ENCODE measurements at places on chromosomes 1 and 21. TPM values are rescaled to one million over a fixed set of nuclear protein-coding genes. Genes with fewer than 3 reads are reported as not detected.

DNA sequence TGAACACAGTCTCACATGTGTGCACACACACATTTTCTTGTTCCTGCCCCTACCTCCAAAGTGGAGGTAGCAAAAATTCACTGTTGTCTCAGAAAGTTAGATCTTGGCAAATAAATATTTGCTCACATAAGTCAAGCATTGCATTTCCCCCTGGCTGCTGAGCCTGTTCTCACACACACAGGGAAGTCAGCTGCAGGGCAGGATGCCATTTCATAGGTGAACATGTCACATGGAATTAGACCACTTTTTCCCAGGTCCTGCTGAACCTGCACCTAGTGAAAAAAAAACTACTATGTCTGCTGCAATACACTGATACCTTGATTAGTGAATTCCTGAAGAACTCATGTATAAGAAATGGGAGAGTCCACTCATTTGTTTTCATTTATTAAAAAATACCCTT is 5.3 kb upstream of the CD55 start:
- H3K4me3 ChIP-seq, result peak overlapping the region; percentile 19
- no peaks in the 10 kb centered on the region for H3K27me3 ChIP-seq
- H3K36me3 ChIP-seq, result no peaks in the 10 kb centered on the region

GRCh38 chr1:21884456-21885235 is 52.5 kb downstream of the HSPG2 start:
- DNase-seq, result no peak
- H3K27me3 ChIP-seq, result no peaks in the 10 kb centered on the region
- no peak overlapping the region for H3K27ac ChIP-seq
- H3K4me1 ChIP-seq, result no peaks in the 10 kb centered on the region

The CRB1 gene
- polyA plus RNA-seq, result 0.04 TPM

- H3K27ac ChIP-seq, result peak overlapping the region; percentile 76
- H3K4me3 ChIP-seq, result peak overlapping the region; percentile 97
- H3K27me3 ChIP-seq, result no peaks in the 10 kb centered on the region
Measured at GRCh38 chr21:26845759-26846035, 488 bp upstream of the ADAMTS1 start.

- H3K27me3 ChIP-seq, result no peaks in the 10 kb centered on the region
- H3K27ac ChIP-seq, result peak overlapping the region; percentile 99
- peaks cover 83% of the 10 kb centered on the region for H3K4me1 ChIP-seq
- no peak for DNase-seq
Measured at GRCh38 chr1:32761936-32762335, 55.2 kb downstream of the YARS1 start.

GRCh38 chr1:58190267-58190988 is 356.1 kb downstream of the OMA1 start:
- H3K27me3 ChIP-seq, result no peaks in the 10 kb centered on the region
- DNase-seq, result no peak
- H3K4me1 ChIP-seq, result no peaks in the 10 kb centered on the region
- H3K27ac ChIP-seq, result no peak overlapping the region
- H3K4me3 ChIP-seq, result no peak overlapping the region

The TRIM17 gene
- polyA plus RNA-seq, result 0.53 TPM

DNA sequence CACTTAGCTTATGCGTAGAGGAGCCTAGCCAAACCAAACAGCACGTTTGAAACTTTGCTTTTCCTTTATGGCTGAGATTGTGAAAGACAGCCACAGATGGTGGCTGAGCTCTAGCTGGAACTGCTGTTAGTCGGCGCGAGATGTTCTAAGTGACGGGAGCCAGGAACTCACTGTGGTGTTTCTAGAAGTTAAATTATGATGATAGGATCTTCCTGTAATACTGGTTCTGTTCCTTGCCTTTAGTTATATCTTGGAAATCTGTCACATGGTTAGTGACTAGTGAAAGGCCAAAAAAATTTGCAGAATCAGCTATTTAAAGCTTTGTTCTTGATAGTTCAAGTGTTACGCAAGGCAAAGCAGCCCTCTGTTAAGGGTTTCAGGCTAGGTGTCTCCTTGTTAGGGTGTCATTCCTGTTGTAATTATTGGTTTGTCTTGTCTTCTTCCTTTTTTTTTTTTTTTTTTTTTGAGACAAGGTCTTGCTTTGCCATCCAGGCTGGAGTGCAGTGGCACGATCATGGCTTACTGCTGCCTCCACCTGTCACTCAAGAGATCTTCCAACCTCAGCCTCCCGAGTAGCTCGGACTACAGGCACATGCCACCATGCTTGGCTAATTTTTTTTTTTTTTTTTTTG is 22.6 kb downstream of the AK4 start:
- H3K36me3 ChIP-seq, result no peaks in the 10 kb centered on the region
- peaks cover 31% of the 10 kb centered on the region for H3K4me1 ChIP-seq
- no peak overlapping the region for H3K4me3 ChIP-seq
- no peak overlapping the region for H3K27ac ChIP-seq
- DNase-seq, result no peak
- no peaks in the 10 kb centered on the region for H3K27me3 ChIP-seq

DNA sequence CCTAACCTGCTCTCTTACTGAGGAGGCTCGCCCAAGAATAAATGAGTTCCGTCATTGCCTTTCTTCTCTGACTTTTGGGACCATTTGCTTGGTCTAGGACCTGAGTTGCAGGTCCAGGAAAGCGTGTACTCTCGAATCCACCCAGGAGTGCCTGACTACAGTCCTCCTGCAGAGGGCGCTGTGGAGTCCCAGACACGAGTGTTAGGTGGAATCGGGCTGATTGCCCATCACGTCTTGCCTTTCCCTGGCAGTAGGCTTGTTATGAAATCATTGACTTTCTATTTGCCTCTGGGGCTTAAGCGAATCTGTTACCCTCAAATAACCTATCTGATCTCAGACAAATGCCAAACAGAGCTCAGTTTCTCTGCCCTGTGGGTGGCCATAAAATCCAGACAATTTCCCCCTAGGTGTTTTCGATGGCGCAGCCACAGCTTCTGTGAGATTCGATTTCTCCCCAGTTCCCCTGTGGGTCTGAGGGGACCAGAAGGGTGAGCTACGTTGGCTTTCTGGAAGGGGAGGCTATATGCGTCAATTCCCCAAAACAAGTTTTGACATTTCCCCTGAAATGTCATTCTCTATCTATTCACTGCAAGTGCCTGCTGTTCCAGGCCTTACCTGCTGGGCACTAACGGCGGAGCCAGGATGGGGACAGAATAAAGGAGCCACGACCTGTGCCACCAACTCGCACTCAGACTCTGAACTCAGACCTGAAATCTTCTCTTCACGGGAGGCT is at the start of gene IL20:
Gene IL20, plus strand, starts transcription at position 685 of the 733 bp plus-strand sequence. CDS start 230 bp downstream, outside the sequence.
- peak; percentile 81 for DNase-seq
- peaks cover 42% of the 10 kb centered on the region for H3K4me1 ChIP-seq
- peak within 1 kb of the TSS; percentile 4 for H3K4me3 ChIP-seq
- H3K27me3 ChIP-seq, result no peaks in the 10 kb centered on the region
- peak within 1 kb of the TSS; percentile 77 for H3K27ac ChIP-seq
- H3K36me3 ChIP-seq, result no peaks in the 10 kb centered on the region

The RXRG gene
- polyA plus RNA-seq, result 0.05 TPM

DNA sequence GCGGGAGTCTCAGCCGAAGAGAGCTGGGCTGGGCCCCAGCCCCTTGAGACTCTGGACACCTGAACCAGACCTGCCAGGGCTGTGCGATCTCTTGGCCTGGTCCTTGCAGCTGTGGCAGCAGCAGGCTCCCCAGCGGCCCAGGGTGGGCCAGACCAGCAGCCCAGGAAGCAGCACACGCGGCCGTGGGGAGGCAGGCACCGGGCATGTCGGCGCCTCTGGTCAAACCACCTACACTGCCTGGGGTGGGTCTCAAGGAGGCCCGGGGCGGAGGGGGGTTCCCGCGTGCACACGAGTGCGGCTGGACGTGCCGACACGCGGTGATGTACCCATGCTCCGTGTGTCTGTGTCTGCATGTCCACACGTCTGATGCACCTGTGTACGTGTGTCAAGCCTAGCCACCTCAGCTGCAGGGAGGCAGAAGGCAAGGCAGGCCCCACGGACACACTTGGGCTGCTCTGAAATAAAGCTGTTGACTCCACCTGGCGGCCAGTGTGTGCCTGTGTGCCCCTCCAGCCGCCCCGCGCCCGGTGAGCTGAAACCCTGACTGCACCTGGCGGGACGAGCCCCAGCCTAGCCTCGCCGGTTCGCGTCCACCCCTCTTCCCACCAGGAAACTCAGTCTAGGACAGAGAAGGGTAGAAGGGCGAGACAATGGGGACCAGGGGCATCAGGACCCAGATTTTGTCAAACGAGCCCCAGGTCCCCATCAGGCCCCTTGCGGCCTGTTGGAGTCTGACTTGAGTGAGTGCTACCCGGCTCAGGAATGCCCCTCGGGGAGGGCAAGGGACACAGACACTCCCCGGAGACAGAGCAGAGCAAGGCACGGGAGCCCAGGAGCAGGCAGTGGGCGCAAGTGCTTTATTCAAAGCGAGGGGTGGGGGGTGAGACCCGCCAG is 11.6 kb downstream of the SCNN1D start:
- no peak overlapping the region for H3K27ac ChIP-seq
- no peak overlapping the region for H3K4me3 ChIP-seq
- no peak for DNase-seq
- H3K36me3 ChIP-seq, result no peaks in the 10 kb centered on the region
- H3K27me3 ChIP-seq, result peaks cover 5% of the 10 kb centered on the region
- H3K4me1 ChIP-seq, result peaks cover 9% of the 10 kb centered on the region

The C8A gene
- polyA plus RNA-seq, result not detected

DNA sequence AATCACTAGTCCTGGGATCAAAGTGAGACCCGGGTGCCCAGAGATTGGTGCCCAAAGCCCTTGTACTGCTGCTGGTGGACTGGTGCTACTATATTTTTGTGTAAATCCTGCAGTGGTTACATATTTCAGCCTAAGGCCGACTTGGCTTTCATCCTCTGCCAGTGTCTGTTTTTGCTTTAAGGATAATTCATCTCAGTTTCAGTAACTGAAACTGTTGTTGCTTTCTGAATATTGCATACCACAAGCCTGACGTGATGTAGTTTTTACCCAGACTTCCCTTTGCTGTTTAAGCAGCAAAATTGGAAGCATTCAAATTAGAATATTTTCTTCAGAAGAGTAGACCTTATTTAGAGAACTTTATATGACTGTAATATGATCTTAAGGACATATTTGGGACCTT is 341.8 kb downstream of the RYR2 start:
- no peak overlapping the region for H3K4me3 ChIP-seq
- H3K36me3 ChIP-seq, result no peaks in the 10 kb centered on the region
- no peak overlapping the region for H3K27ac ChIP-seq
- H3K27me3 ChIP-seq, result no peaks in the 10 kb centered on the region

GRCh38 chr1:16126160-16126559 is 29.7 kb downstream of the EPHA2 start:
- DNase-seq, result no peak
- H3K27ac ChIP-seq, result no peak overlapping the region
- H3K4me3 ChIP-seq, result no peak overlapping the region

The BMP8B gene
- 0.04 TPM for polyA plus RNA-seq

The MYOG gene
- not detected for polyA plus RNA-seq

- DNase-seq, result no peak
- no peaks in the 10 kb centered on the region for H3K27me3 ChIP-seq
- H3K4me3 ChIP-seq, result no peak overlapping the region
- no peaks in the 10 kb centered on the region for H3K4me1 ChIP-seq
- H3K36me3 ChIP-seq, result no peaks in the 10 kb centered on the region
Measured at GRCh38 chr1:202154766-202155477, 5.5 kb downstream of the PTPN7 start.

- H3K4me1 ChIP-seq, result no peaks in the 10 kb centered on the region
- H3K27ac ChIP-seq, result no peak overlapping the region
- no peak overlapping the region for H3K4me3 ChIP-seq
Measured at GRCh38 chr1:200453553-200453905, 43.7 kb upstream of the ZNF281 start.

DNA sequence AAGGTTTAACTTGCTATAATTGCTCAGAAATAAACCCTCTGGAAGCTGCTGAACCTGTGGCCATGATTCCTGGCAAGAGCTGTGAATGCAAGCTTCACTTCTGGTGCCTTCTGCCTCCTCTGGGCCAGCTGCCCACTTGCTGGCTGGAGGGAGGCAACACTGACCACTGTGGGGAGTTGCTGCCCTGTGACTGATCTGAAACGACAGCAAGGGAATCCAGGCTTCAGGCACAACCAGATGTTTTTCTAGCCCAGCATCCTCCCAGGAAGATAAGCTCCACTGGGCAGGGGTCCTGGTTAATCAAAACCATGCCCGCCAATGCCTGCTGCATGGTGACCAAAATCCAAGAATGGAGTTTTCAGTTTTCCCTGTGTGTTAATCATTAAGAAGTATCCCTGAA is 180.0 kb upstream of the HMGB4 start:
- H3K4me3 ChIP-seq, result no peak overlapping the region
- H3K4me1 ChIP-seq, result no peaks in the 10 kb centered on the region
- no peak for DNase-seq
- H3K27ac ChIP-seq, result no peak overlapping the region
- no peaks in the 10 kb centered on the region for H3K27me3 ChIP-seq

DNA sequence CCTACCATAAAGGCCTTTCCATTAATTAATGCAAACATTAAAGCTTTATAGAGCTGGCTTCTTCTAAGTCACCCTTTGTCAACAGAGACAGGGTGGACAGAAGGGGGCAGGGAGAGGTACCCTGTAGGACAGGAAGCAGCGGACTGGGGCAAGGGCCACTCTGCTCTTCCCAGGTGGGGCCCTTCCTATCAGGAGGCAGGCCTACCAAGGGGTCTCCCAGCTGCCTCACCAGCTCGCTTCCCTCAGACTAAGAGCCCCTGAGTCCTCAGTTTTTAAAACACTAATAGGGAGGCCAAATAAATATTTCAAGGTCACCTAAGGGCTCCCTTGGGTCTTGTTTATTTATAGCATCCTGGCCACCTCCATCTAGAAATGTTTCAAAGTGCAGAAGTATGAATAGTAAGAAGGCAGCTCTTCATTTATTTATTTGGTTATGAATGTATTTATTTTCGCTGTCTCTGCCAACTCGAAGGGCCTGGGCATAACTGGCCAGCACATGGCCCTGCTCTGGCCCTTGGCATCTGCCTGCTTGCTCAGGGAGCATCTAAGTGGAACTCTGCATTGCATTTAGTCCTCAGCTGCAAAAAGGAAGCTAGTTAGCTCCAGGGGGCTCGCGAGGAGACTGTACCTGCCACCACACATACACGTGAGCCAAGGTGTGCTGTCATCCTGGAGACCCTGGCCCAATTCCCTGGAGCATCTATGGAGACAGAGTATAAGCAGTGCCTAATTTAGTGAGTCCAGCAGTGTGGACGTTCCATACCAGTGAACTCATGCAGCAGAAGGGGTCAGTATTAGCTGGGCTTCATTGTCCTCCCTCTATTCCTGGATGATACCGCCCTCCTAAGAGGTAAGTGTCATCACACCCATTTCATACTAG is 395.1 kb upstream of the VAMP3 start:
- DNase-seq, result no peak
- H3K27me3 ChIP-seq, result no peaks in the 10 kb centered on the region
- peaks cover 24% of the 10 kb centered on the region for H3K4me1 ChIP-seq
- no peaks in the 10 kb centered on the region for H3K36me3 ChIP-seq

The GJA5 gene
- polyA plus RNA-seq, result 44.0 TPM

The SLC44A5 gene
- 0.72 TPM for polyA plus RNA-seq

GRCh38 chr21:28380241-28380640 is 612.4 kb downstream of the LTN1 start:
- no peaks in the 10 kb centered on the region for H3K4me1 ChIP-seq
- H3K4me3 ChIP-seq, result no peak overlapping the region
- H3K36me3 ChIP-seq, result no peaks in the 10 kb centered on the region
- no peaks in the 10 kb centered on the region for H3K27me3 ChIP-seq
- H3K27ac ChIP-seq, result no peak overlapping the region

The KRTAP12-2 gene
- polyA plus RNA-seq, result not detected

All from keratinocyte (primary cell).